Dorsolateral prefrontal cortex (tissue), 122 donors: ENCODE measurements at places on chromosomes 6 and 20.

GRCh38 chr6:149545754-149546471 lies at the start of gene PPIL4:
PPIL4 (minus strand) TSS chr6:149546043; CDS start chr6:149546005, 38 bp downstream.
- DNase-seq: peak; percentile 95

DNA sequence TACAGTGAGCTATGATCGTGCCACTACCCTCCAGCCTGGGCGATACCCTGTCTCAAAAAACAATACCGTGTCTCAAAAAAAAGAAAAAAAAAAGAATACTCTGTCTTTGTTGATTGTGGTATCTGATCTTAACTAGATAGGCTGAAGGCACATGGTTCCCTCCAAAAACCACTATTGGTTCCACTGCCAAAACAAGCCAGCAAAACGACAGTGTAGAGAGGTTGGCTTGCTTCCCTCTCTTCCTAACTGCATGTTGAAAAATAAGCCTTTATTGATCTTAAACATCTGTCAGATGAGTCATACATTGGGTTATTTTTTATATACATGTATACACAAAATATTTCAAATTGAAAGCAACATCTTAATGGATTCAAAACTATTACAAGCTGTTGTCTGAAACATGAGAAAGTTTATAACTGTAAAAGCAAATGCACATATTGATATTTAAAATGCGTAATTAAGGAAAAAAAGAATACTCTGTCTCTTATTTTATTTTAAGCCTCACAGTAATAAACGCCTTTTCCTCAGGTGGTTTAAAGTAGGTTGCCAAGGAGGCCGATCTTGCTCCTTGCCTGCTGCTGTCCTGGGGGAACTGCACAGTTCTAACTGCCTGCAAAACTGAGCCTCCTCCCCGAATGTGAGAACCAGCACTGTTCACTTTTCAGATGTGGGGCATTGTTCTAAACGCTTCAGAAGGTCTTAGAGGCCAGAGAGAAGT lies 7.0 kb upstream of the NINL start:
- DNase-seq: no peak

GRCh38 chr20:37218441-37218840 lies 39.1 kb upstream of the MROH8 start:
- no peak for DNase-seq

DNA sequence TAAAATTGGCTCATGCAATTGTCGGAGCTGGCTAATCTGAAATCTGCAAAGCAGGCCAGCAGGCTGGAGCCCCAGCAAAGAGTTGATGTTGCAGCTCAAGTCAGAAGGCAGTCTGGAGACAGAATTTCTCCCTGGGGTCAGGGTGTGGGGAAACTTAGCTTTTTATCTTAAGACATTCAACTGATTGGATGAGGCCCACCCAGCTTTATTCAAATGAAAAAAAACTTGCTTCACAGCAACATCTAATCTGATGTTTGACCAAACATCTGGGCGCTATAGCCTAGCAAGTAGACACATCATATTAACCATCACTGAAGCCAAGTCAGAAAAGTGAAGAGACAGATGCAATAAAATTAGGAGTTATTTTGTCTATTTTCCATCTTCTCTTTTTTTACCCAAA lies 108.8 kb upstream of the CCDC28A start:
- no peak for DNase-seq

DNA sequence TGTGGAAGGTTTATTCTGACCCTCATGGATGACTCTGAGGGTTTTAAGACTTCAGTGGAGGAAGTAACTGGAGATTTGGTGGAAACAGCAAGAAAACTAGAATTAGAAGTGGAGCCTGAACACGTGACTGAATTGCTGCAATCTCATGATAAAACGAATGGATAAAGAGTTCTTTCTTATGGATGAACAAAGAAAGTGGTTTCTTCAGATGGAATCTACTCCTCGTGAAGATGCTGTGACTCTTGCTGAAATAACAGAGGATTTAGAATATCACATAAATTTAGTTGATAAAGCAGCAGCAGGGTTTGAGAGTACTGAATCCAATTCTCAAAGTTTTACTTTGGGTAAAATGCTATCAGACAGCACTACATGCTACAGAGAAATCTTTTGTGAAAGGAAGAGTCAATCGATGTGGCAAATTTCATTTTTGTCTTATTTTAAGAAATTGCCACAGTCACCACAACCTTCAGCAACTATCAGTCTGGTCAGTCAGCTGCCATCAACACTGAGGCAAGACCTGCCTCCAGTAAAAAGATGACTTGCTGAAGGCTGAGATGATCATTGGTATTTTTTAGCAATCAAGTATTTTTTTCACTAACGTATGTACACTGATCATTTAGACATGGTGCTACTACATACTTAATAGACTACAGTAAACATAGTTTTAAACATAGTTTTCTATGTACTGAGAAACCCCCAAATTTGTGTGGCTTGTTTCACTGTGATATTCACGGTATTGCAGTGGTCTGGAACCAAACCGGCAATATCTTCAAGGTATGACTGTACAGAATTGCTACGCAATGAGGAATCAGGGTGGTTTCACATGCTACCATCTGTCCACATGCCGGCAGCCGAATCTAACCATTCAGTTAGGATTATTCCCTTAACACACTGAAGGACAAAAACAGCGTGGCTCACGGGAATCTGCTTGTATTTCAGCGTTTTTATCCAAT lies 149.0 kb downstream of the MYB start:
- no peak for DNase-seq

DNA sequence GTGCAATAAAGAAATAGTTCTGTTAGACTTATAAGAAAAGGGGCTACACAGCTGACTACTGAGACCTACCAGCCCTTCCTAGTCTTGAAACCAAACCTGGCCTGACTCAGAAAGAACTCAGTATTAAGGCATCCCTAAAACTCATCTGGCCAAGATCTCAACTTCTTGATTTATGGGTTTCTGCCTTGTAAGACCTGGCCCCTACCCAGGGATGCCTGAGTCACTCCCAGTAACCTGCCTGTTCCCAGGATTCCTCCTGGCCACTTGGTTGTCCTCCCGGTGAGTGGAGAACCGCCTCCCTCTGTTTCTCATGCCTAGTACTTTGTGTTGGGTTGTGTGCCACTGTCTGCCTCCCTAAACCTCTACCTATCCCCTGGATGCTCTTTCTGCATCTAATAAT lies 189.4 kb upstream of the PREP start:
- DNase-seq: no peak

DNA sequence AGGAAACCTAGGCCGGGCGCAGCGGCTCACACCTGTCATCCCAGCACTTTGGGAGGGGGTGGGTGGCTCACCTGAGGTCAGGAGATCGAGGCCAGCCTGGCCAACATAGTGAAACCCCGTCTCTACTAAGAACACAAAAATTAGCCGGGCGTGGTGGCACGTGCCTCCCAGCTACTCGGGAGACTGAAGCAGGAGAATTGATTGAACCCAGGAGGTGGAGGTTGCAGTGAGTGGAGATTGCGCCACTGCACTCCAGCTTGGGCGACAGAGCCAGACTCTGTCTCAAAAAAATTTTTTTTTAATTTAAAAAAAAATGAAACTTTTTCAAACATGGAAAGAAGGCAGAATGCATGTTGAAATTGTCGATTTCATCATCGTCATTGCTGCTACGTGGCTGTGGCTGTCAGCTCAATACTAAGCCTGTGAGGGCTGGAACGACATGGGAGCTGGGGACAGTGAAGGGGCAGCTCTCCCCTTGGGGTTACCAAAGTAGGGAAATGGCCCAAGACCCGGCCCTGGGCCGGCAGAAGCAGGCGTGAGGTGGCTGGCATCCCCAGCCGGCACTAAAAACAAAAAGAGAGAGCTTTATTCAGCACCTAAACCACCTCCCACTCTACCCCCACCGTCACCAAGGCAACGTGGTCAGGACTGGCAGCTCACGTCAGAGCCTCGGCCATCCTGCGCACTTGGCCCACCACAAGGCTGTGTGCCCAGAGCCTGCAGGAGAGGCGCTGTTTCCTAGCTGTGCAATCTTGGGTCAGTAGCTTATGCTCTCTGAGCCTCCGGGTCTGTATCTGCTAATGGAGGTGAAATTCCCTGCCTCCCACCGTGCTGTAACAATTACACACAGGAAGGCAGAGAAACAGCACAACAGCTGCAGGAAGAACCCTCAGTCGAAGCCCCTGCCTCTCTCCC lies 30.8 kb downstream of the AGPAT4 start:
- DNase-seq: peak; percentile 61
